ENCODE measurements at places on chromosomes 2 and 18.

GRCh38 chr2:85813211-85813981, 59.6 kb downstream of the ATOH8 start:
- DNase-seq, result no peak

DNA sequence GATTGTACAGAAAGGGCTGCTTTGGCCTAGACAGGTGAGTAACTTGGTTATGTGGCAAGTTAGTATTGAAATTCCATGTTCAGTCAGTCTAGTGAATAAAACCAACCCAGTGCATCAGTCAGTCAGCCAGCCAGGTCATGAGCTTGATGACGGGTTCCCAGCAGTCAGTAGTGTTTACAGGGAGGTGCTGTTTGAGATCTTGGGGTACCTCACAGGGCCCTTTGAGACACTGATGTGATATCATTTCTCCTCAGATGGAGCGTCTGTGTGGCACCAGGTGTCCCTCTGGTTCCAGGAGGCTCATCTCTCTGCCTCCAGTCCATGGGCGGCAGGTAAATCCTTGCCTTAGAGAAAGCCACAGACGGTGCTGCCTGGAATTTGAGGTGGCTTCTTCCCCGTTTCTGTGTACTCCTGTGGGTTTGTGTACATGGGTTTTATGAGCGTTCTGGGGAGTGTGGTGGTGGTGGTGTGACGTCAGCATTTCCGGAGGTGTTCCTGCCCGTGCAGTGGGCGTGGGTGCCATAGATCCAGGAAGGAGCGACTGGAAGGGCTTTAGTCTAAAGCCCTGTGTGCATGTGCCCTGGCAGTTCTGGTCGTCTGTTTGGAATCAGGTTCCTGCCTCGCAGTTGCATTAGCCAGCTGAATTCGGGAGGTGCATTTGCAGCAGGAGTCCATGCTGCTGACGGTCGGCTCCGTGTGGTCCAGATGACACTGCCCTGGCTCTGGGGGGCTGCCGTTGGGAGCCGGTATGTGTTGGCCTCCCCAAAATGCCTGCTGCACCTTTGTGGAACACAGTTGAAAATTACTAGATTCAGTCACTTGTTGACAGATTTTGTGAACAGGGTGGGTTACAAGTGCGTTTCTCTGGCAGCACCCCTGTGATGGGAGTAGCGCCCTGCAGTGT, 2.1 kb downstream of the CTDP1 start:
- no peak for DNase-seq

GRCh38 chr18:23565916-23566547, 20.3 kb downstream of the NPC1 start:
- DNase-seq, result no peak

DNA sequence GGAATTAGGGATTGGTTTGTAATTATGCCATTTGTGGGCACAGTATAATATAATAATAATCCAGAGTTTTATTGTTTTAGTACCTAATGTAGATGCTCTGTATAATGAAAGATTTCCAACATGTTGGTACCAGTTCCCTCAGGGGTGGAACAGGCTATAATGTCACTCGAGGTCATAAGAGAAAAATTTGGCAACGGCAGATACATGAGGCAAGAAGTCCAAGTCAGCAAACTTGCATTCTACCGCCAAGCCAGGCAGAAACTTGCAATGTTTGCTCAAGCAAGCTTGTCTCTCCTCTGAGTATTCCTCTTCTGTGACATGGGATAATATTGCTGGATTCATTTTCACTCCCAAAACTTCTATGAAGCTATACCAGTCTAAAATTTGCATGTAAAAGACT, 520.0 kb upstream of the SALL3 start:
- no peak for DNase-seq

DNA sequence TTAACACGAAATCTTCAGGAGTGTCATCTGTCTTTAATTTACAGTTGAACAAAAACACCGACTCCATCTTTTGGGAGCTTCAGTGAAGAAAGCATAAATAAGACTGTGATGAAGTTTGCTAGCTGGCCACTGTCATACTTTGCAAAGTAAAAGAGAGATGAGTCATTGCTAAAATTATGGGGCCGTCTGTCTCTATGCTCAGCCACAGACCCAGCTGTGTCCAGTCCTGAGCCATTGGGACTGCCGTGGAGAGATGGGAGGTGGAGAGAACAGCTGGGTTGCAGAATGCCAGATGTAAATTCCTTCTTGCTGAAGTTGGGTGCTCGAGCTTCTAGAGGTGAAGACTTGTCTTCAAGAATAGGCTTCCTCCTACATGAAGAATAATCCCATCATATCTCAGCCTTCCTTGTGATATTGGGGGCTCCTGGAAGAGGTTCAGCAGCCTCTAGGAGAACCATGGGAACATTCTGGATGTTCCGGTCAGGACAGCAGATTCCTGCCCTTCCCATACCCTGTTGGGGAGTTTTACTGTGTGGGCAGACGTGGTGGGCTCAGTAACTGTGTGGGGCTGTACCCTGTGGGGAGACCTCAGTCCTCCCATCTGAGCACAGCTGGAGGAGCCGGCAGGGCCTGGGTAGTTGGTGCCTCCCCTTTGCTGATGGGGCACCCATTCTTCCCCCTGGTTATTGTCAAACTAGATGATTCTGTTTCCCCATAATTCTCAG, 71.1 kb downstream of the LDLRAD4 start:
- no peak for DNase-seq

- no peak for DNase-seq
Observed at GRCh38 chr2:105518897-105519296, 120.0 kb upstream of the FHL2 start.
